Pancreas (tissue), 10 donors: ENCODE measurements at places on chromosomes 11 and 22.

DNA sequence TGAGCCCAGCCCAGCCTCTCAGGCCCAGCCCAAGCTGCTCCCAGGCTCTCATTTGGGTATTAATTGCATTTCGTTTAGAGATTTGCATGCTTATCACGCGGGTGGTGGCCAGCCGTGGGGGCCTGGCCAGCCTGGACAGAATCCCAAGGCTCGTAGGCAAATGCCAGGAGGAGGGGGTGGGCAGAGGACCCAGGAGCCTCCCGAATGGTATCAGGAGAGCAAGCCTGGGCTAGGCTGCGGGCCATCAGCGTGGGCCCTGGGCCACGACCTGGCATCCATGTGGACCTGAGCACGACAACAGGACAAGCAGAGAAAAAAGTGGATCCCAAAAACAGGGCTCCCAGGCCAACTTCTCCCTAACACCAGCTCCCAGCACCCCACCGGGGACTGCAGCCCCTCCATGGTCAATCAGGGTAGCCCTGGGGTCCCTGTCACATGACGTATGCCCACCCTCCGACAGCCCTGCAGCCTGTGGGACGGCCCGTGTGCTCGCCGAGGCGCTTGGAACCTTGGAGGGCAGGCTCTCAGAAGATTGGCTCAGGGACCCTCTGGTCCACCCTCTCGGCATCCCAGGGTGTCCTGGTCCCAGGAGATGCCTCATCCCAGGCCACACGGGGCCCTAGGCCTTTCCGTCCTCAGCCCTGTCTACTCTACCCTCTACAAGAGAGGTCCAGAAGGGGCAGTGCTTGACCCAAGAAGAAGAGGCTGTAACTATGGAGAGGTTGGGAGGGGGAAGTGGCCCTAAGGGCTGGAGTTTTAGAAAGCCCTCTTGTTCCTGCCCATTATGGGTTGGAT, 8.8 kb downstream of the ASCL2 start:
- no peaks in the 10 kb centered on the region for H3K27me3 ChIP-seq
- H3K27ac ChIP-seq = no peak overlapping the region
- no peaks in the 10 kb centered on the region for H3K36me3 ChIP-seq
- no peak for DNase-seq

DNA sequence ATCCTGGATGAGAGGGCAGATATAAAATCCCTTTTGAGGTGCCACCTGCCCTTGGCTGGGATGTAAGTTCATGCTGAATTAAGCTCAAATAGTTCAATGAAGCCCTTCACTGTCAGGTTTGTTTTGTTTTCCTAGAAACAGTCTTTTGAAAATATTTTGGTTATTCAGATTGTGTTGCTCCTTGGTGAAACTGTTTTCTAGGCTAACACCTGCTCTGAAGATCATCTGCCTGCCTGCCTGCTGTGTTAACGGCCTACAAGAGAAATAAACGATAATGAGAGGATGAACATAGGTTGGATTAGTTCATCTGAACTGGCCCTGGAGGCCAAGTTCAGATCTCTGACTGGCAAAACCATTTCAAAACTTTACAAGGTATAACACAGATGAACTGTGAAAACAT, 67.4 kb downstream of the ZBTB44 start:
- DNase-seq = no peak
- peaks cover under 1% of the 10 kb centered on the region for H3K4me1 ChIP-seq
- H3K27ac ChIP-seq = no peak overlapping the region
- H3K27me3 ChIP-seq = no peaks in the 10 kb centered on the region

GRCh38 chr11:48029681-48030290, 49.4 kb downstream of the PTPRJ start:
- H3K4me3 ChIP-seq = no peak overlapping the region
- DNase-seq = no peak
- no peak overlapping the region for H3K27ac ChIP-seq
- no peaks in the 10 kb centered on the region for H3K27me3 ChIP-seq
- H3K4me1 ChIP-seq = no peaks in the 10 kb centered on the region

DNA sequence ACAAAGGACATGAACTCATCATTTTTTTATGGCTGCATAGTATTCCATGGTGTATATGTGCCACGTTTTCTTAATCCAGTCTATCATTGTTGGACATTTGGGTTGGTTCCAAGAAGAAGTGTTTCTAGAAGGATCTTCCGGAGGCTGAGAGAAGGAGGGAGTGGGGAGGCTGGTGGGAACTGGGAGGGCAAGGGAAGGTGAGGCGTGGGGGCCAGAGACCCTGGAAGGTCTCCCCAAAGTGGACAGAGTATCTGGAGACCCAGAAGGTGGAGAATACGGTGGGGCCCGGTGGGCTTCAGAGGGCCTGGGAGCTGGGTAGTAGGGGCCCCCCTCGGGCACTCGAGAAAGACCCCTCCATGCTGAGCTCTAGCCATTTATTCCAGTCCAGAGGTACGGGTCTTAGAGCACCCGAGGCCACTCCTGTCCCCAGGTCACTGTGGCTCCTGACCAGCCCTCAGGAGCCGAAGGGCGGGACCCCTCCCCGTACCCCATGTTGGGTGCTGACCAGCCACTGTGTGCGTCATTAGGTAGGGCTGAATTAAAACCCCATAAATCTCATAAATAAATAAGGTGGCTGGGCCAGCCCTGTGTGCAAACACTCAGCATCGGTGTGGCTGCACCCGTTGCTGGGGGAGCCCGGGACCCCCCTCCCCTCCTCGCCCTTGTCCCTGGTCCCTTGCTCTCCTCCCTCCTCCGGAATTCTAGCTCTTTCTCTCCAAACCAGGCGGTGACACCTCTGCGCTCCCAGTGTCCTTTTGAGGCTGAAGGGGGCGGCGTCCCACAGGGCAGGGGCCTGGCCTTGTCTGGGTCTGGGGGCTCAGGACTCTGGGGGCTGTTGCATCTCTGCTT, 38.8 kb upstream of the MUC5AC start:
- H3K4me3 ChIP-seq = no peak overlapping the region
- no peaks in the 10 kb centered on the region for H3K4me1 ChIP-seq
- no peaks in the 10 kb centered on the region for H3K36me3 ChIP-seq
- DNase-seq = no peak

- no peak overlapping the region for H3K4me3 ChIP-seq
- H3K36me3 ChIP-seq = no peaks in the 10 kb centered on the region
- H3K4me1 ChIP-seq = no peaks in the 10 kb centered on the region
Measured at GRCh38 chr22:44549701-44550100, 51.7 kb upstream of the RTL6 start.

DNA sequence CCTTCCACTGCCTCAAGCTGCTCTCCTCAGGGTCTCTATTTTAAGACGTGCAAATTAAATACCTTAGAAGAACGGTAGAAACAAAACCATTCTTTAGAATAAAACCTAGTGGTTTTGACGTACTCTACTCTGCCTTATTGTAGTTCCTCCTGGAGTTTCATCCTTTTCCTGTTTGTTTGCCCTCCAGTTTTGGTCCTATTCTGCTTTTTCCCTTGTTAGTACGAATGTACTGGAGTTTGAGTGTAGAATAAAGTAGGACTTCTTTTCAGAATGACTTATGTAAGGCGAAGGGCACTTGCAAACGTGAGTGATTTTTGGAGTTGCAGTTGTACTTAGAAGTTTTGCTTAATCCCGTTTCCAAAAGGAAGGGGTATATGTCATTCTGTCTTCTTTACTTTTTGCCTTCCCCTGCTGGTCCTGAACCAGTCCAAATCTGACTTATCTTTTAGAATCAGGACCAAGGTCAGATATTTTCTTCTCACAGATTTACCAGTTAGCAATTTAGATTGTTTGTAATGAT, 1.4 kb downstream of the SIK2 start:
- no peak for DNase-seq
- peaks cover 43% of the 10 kb centered on the region for H3K4me1 ChIP-seq
- peak overlapping the region; percentile 98 for H3K27ac ChIP-seq
- peak overlapping the region; percentile 85 for H3K4me3 ChIP-seq
- H3K27me3 ChIP-seq = no peaks in the 10 kb centered on the region

DNA sequence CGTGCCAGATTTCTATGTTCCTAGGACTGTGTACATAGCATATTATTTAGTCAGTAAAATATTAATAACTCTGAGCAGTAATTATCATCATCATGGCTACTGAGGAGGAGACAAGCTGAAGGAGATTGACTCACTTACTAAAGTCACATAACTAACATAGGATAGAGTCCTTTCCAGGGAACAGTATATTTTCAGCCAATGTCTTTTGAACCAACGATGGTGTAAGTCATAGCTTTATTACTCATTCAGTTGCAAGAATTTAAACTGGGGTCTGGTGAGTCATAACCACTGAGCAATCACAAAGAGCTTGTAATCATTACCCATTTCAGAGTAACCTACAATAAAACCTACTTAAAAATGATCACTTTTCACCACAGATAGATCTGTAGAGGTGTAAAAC, 1564.8 kb upstream of the TENM4 start:
- H3K36me3 ChIP-seq = no peaks in the 10 kb centered on the region
- no peak for DNase-seq
- H3K27ac ChIP-seq = no peak overlapping the region
- no peaks in the 10 kb centered on the region for H3K4me1 ChIP-seq
- H3K27me3 ChIP-seq = peaks cover 4% of the 10 kb centered on the region

- no peak overlapping the region for H3K27ac ChIP-seq
- H3K27me3 ChIP-seq = peaks cover 3% of the 10 kb centered on the region
- DNase-seq = no peak
Measured at GRCh38 chr11:133659538-133660201, 127.4 kb upstream of the OPCML start.

DNA sequence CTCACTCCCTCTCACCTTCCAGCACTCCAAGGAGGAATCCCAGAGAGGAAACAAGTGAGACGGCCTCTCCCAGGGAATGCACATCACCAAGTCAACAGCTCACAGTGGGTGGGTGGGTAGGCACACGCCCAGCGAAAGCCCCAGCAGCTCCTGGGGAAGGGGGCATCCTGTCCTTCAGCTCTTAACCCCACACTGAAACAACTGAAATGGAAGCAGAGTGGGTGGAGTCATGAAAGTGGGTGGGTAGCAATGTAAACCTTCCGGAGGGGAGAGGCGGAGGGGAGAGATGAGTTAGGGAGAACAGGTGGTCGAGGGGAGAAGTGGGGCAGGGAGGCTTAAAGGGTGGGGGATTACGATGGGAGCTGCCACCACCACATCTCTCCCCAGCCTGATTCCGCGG, 5.4 kb downstream of the MCHR1 start:
- no peak overlapping the region for H3K27ac ChIP-seq
- H3K4me1 ChIP-seq = no peaks in the 10 kb centered on the region
- DNase-seq = no peak
- H3K4me3 ChIP-seq = no peak overlapping the region
- H3K27me3 ChIP-seq = no peaks in the 10 kb centered on the region

DNA sequence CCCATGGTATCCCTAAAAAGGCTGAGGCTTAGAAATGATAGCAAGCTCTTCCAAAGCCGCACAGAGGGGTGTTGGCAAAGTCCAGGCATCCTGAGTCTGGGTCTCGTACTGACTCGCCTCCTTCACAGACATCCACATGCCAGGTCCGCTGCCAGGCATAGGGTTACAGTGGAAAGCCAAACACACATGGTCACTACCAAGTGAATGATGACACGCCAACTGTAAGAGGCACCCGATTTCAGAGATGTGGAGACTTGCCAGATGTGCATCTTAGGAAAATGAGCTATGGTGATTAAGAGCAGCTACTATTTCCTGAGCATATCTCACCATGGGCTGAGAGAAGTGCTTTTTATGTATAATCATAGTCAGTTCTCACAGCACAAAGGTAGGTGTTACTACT, 314.9 kb downstream of the MIAT start:
- no peaks in the 10 kb centered on the region for H3K27me3 ChIP-seq
- H3K4me3 ChIP-seq = no peak overlapping the region
- no peaks in the 10 kb centered on the region for H3K36me3 ChIP-seq

- no peaks in the 10 kb centered on the region for H3K4me1 ChIP-seq
- no peaks in the 10 kb centered on the region for H3K36me3 ChIP-seq
- no peaks in the 10 kb centered on the region for H3K27me3 ChIP-seq
- no peak overlapping the region for H3K4me3 ChIP-seq
Measured at GRCh38 chr11:15640318-15640717, 525.6 kb downstream of the INSC start.

DNA sequence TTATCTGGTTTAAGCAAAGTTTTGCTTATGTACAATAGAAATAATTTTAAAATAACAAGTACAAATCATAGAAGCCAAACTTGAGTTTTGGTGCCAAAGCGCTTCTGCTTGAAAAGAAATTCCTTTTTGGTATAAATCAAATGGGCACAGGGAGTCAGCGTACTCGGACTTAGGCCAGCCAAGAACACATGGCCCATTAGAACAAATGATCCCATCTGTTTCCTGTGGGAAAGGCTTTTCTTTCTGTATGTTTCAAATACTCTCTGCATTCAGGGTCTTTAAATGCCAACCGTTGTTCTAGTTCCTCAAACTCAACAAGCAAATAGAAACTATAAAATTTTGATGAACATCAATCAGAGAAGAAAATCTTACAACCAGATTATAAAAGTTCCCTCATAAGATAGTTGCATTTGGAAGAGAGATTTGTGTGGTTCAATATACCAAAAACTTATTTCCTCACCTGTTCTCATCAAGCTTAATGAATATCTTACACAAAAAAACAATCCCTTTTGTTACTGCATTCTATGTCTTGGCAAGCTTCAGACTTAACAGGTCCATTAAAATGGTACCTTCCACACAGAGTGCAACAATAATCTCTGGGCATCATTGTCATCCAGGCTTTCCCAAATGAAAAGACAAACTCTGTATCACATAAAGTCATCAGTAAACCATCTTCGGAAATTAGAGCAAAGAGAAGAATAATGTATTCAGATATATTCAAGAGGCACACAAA, 739.8 kb upstream of the API5 start:
- no peaks in the 10 kb centered on the region for H3K4me1 ChIP-seq
- DNase-seq = no peak
- H3K36me3 ChIP-seq = no peaks in the 10 kb centered on the region
- no peaks in the 10 kb centered on the region for H3K27me3 ChIP-seq
- H3K4me3 ChIP-seq = no peak overlapping the region

GRCh38 chr11:59429924-59430516, 3.8 kb upstream of the OR5A2 start:
- no peak overlapping the region for H3K27ac ChIP-seq
- H3K36me3 ChIP-seq = no peaks in the 10 kb centered on the region
- H3K4me1 ChIP-seq = no peaks in the 10 kb centered on the region
- no peaks in the 10 kb centered on the region for H3K27me3 ChIP-seq
- no peak overlapping the region for H3K4me3 ChIP-seq

- no peak for DNase-seq
- no peak overlapping the region for H3K27ac ChIP-seq
Measured at GRCh38 chr11:45150943-45151342, 4.5 kb downstream of the PRDM11 start.

GRCh38 chr22:30829901-30830550, 135.4 kb downstream of the OSBP2 start:
- no peaks in the 10 kb centered on the region for H3K4me1 ChIP-seq
- H3K27ac ChIP-seq = no peak overlapping the region
- no peaks in the 10 kb centered on the region for H3K27me3 ChIP-seq
- H3K4me3 ChIP-seq = no peak overlapping the region
- no peaks in the 10 kb centered on the region for H3K36me3 ChIP-seq

DNA sequence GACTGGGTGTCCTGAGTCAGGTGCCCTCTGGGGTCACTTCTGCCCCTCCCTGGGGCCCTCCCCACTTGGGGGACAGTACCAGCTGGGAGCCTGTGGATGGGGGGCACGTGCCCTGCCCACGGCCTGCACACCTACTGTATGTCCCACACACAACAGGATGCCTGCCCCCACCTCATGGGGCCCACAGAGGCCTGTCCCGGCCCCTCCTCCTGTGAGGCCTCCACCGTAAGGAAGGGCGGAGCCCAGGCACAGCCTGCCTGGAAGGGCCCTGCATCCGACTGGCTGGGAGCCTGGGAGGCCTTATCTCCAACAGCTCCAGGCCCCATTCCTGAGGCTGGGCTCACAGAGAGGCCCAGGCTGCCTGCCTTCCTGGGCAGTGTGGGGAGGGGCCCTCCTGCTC, 47.8 kb downstream of the BRSK2 start:
- no peak overlapping the region for H3K4me3 ChIP-seq
- no peaks in the 10 kb centered on the region for H3K4me1 ChIP-seq
- DNase-seq = peak; percentile 62
- no peak overlapping the region for H3K27ac ChIP-seq
- no peaks in the 10 kb centered on the region for H3K27me3 ChIP-seq
- peaks cover 5% of the 10 kb centered on the region for H3K36me3 ChIP-seq
